ENCODE measurements at places on chromosomes 6 and 20.

DNA sequence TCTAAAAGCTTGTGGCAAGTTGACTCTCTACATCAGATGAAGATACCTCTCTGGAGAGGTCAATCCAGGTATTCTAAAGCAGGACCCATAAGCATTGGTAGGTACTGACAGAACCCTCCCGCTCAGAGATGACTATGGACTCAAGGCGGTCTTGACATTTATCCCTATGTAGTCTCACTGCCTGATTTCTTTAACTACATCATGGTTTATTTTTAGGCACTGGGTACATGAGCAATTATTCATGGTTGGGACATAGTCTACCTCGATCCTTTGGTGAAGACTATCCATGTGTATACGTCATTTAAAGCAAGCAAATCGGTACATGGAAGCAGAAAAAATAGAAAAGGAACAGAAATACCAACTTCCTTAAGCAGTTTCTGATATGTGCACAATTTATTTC, 136.2 kb upstream of the TAB2 start:
- DNase-seq, result no peak

DNA sequence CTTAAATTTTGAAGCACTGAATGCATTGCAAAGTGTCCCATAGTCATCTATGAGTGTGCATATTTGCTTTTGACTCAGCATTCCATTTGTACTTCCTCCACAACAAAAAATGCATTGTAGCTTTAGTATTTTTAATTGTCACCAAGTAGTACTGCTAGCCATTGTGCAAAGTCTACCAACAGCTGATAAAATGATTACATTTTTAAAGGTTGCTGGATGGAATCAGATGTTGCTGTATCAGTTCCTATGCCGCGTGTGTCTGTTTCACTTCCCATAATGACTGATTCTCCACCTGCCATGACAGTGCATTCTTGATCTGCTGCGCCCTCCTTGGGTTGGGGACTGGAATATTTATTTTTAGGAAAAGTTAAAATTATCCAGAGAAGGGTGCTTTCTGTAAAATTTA, 41.2 kb downstream of the SLX4IP start:
- no peak for DNase-seq

GRCh38 chr6:114342826-114343781, at the start of gene HS3ST5:
TSS of gene HS3ST5 (minus strand) at chr6:114343023. CDS start at chr6:114062845, 280,178 bp downstream.
- DNase-seq, result no peak

DNA sequence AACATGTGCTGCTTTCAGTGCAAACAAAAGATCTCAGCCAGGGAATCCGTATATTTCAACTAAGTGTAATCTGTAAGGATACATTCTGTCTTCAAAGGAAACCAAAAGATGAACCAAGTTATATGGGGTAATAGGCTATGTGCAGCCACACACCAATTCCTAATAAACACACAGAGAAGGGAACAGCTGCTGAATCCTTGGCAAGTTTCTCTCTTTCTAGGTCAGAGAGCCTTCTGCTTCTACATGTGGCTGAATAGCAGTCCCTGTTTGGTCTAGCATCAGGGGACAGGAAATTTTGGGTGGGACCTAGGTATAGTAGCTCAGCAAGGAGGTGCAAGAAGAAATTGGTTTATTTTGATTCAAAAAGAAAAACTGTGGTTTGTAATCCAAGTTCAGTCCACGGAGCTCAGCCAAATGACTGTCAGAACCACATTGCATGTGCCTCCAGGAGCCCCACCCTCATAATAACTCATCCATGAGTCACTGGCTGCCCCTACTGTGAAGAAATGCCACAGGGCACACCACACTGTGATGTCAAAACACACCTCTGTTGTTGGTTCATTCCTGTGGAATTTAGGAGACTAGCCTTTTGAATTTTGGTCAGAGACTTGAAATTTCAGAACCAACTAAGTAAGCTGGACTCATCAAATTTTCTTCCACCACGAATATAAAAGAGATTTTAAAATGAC, 21.1 kb downstream of the SPTLC3 start:
- no peak for DNase-seq

DNA sequence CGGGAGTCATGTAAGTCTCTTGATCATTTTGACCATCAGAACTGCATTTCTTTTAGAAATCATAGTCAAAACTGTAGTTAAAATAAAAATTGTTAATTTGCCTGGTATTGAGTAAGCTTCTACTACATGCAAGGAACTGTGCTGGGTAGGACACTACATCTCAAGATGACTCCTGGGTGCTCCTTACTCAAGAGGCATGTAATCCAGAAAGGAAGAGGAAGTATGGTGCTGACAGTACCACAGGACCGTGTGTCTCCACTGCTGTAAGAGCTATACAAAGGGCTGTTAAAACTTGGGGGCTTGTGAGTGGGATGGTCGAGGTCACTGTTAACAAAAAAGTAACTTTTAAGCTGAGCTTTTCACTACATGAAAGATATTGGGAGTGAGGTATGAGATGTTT, 508.3 kb upstream of the SOX4 start:
- DNase-seq, result no peak

DNA sequence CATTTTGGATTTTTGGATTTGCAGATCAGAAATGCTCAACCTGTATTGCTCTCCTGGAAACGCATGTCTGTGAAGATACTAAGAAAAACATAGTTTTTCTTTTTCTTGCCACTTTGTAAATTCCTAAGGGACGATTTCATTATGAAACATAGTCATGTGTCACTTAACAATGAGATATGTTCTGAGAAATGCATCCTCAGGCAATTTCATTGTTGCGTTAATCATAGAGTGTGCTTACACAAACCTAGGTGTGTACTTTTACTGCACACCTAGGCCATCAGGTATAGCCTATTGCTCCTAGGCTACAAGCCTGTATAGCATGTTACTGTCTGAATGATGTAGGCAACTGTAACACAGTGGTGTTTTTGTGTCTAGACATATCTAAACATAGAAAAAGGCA, 13.4 kb upstream of the THEMIS start:
- DNase-seq, result no peak

GRCh38 chr6:56692523-56693245, 50.0 kb upstream of the DST start:
- no peak for DNase-seq

- DNase-seq, result peak; percentile 36
Observed at GRCh38 chr6:118776607-118777549, 117.1 kb upstream of the ASF1A start.

DNA sequence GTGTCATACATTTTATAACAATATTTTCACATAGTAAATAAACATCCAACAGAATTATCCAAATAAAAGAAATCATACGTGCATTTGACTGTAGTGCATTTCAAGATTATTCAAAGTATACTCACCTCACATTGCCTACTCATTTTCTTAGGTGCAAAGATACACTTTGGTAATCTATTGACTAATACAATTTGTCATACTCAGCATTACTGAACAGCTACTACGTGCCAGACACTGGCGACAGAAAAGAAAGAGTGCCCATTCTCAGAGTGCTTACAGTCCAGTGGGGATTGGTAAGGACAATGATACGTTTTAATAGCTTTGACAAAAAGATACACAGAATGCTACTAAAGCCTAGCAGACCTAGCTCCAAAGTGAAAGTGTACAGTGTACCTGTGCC, 42.0 kb downstream of the FBXL4 start:
- no peak for DNase-seq

DNA sequence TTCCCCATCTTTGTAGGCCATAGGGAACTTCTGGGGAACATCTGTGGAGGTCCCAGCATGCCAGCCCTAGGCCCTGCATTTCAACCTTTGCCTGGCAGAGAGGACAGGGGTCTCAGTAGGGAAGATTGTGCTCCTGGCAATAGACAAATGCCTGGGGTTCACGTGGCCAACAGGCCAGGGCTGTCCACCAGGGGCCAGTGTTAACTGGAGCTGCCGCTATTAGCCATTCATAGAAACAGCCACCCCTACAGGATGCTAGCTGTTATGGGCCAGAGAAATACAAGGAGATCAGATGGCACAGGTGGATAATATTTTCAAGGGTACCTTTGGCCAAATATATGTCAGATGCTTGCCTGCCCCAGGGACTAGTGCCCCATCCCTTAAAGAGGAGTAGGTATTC, 932.9 kb downstream of the QKI start:
- DNase-seq, result no peak

DNA sequence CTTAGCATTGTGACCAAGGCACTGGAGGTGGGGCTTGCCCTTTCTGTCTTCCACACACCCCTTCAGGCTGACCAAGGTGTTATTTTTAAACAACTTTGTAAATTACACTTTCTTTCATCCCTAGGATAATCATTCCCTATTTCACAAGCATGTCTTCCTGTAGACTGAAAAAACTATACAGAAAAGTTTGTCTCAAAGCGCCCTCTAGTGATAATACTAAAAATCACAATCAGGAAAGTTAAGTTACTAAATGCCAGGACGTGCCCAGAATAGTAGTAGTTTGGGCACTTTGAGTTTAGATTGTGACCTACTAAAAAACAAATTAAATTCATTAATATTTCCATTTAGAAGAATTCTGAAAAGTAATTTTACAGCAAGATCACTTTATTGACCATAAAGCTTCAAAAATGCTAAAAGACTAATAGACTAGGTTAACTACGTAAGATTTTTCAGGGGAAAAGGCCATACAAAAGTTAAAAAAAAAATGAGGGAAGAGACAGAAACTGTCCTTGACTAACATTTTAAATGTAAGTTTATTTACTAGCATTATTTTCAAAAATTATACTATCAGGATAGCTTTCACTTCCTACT, 123.3 kb upstream of the DUSP22 start:
- no peak for DNase-seq

- no peak for DNase-seq
Observed at GRCh38 chr6:150685860-150686259, 86.2 kb downstream of the PLEKHG1 start.

GRCh38 chr6:92297101-92297500, 1122.3 kb downstream of the EPHA7 start:
- no peak for DNase-seq

DNA sequence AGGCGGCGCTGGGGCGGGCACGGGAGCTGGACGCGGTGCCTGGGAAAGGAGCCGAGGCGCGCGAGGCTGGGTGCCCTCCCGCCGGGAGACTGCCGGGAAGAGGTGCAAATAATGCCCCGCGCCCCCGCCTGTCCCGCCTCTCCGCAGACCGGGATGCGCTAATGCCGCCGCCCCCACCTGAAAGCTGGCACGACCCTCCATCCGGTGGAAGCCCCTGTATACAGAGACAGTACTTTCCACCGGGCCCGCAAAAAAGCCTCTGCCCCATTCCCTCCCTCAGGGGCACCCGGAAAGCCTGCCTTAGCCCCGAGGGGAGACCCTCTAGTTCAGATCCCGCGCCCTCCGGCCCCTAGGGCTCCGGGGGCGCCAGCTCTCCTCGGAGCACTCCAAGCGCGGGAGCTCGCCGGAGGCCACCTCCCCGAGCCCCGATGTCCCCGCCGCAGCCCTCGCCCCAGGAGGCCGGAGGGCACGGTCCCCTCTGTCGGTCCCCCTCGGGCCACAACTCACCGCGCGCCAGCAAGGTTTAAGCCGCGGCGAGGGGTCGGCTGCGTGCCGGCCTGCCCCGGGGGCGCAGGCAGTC, 1.2 kb downstream of the GRM4 start:
- DNase-seq, result no peak

- no peak for DNase-seq
Observed at GRCh38 chr6:51992876-51993275, 94.5 kb downstream of the PKHD1 start.

- no peak for DNase-seq
Observed at GRCh38 chr20:20491110-20491783, 123.3 kb downstream of the INSM1 start.

DNA sequence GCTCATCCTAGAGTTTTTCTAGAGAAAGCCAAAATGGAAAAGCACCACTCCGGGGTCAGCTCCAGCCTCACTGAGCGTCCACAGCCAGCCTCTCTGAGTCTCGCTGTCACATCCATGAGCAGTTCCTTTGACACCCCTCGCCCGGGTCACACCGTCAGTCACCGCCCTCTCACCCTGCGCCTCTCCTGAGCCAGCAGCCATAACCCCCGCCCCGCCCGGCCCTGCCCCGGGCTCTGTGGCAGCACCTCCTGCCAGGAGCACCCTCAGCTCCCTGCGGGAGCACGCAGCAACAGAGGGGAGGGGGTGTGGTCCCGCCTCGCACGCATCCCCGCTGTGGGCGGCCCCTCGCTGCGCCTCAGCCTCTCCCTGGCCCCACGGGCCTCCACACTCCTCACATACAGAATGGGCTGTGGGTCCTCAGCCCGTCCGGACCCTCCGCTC, 267.7 kb downstream of the TAF4 start:
- DNase-seq, result no peak

DNA sequence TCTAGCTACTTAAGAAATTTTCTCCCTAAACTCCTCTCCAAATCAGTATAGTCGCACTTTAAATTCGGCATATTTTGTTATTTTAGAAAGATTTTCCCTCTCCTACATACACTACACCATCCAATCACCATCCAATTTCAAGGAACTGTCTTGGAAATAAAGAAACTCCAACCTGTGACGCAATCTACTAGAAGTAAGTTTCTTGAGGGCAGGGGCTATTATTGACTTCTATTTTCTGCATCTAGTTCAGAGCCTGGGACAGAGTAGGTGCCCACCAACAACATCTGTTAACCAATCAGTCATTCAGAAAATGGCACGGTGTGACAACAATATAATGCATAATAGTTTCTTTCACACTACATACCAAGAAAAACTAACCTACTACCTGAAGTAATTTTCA, 3.6 kb downstream of the ATG5 start:
- DNase-seq, result no peak

DNA sequence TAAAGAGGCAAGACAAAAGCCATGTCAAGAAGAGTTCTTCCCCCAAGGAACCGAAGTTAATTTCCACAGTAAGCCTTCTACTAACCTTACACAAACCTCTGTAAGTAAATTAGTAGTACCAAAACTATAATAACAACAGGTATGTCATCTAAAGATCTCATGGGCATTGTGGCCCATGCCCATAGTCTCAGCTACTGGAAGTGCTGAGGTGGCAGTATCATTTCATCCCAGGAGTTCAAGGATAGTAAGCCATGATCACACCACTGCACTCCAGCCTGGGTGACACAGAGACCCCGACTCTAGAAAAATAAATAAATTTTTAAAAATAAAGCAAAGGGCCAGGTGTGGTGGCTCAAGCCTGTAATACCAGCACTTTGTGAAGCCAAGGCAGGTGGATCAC, 29.2 kb downstream of the MDN1 start:
- DNase-seq, result no peak

GRCh38 chr20:37345339-37346235, at the start of gene SRC:
TSS of gene SRC (plus strand) at chr20:37346140. CDS start at chr20:37384154, 38,014 bp downstream.
- no peak for DNase-seq

DNA sequence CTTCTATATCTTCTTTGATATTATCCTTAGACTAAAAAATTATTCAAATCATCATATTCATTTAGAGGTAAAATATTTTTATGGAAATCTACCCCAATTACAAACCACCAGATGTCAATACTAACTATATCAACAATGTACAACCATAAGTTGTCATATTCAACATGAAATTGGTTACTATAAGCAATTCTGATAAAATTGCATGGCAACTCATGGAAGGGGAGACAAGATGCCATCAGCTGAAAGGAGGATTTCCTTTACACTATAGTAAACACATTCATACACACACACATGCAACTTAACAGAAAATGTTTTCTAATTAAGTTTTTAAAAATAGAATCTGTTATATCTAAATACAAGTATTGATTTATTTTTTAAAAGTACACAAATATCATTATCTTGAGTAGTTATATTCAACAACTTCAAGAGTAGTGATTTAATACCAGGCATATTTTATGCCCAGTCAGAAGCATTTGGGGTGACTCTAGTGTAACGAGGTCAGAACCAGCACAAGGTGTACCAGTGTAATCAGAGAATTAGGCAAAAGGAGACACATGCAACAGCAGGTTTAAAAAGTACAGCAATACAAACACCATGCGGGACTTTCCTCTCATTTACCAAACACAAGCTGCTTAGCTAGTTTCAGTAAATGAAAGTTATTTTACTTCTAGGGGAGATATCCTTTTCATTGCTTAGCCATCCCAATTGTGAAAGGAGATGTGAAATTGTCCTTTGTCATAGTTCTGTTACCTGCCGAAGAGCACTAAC, 1.0 kb downstream of the FILIP1 start:
- DNase-seq, result no peak
